Endothelial cell (in vitro differentiated cells): ENCODE measurements at places on chromosomes 2 and 18.

GRCh38 chr18:62452280-62452831, 70.5 kb upstream of the ZCCHC2 start:
- H3K4me3 ChIP-seq = no peak overlapping the region
- no peak overlapping the region for H3K27ac ChIP-seq
- peaks cover 3% of the 10 kb centered on the region for H3K27me3 ChIP-seq
- peaks cover 27% of the 10 kb centered on the region for H3K4me1 ChIP-seq

DNA sequence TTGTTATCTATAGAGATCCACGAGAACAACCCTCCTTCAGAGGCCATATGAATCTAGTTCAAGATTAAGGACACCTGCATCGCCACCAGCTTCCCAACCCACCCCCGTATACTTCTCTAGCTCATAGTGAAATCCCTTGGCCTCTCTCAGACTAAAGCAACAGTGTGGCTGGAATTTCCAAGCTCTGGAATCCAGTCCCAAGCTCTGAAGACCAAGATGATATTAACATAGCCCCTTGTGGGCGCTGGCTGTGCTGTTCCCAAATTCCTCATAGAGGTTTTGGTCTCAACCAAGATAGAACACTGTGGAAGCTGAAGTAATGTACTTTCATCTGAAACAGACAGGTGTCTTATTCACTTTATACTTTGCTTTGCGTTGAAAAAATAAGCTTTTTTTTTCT, 139.6 kb downstream of the MAP2 start:
- H3K4me1 ChIP-seq = peaks cover 3% of the 10 kb centered on the region
- H3K4me3 ChIP-seq = no peak overlapping the region
- no peak for DNase-seq
- no peak overlapping the region for H3K27ac ChIP-seq
- H3K36me3 ChIP-seq = no peaks in the 10 kb centered on the region

DNA sequence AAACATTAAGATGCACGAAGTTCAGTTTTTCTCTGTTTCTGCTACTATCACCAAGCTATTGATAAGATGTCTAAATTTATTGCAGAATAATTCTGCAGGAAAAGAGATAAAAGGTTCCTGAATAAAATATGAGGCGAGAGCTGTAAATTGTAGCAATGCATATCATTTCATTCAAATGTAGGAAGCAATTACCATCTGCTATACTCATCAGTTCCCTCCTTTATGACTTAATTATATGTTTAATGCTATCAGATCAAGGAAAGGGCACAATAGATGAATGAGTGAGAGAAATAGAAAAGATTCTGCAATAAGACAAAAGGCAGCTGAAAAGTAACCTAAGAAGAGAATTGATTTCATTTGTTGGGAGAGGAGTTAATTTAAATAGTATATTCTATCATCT, 108.2 kb upstream of the GALNT5 start:
- H3K36me3 ChIP-seq = no peaks in the 10 kb centered on the region
- DNase-seq = no peak
- H3K4me3 ChIP-seq = no peak overlapping the region
- no peaks in the 10 kb centered on the region for H3K4me1 ChIP-seq
- no peak overlapping the region for H3K27ac ChIP-seq

DNA sequence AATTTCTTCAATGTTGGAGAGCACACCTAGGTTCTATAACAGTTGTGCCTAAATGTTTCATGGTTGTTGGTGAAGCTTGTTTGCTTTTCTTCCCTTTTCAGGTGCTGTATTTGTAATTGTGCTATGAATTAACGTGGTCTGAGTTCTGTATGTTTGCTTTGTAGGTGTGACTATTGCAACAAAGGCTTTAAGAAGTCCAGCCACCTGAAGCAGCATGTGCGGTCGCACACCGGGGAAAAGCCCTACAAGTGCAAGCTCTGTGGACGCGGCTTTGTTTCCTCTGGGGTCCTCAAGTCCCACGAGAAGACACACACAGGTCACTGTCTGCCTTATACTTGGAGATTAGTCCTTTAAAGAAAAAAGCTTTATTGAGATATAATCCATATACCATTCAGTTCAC, 91.2 kb downstream of the ZNF236 start:
- H3K27me3 ChIP-seq = peaks cover 2% of the 10 kb centered on the region
- H3K4me1 ChIP-seq = no peaks in the 10 kb centered on the region
- no peak for DNase-seq
- no peak overlapping the region for H3K4me3 ChIP-seq
- peaks cover 9% of the 10 kb centered on the region for H3K36me3 ChIP-seq

DNA sequence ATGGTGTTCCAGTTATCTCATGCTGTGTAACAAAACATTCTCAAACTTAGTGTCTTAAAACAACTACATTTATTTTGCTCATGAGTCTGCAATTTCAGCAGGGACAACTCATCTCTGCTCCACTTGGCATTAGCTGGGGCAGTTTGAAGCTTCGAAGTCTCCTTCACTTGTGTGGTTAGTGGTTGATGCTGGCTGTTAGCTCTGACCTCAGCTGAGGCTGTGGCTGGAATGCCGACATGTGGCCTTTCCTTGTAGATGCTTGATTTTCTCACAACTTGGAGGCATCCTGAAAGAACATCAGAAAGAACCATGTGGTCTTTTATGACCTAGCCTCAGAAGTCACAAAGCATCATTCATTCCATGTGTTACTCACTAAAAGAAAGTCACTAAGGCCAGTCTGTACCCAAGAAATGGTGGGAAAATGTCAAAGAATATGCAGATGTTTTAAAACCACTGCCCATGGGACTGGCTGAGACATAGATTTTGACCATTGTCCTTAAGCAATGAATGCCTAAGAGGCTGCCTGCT, 3.8 kb upstream of the TMSB10 start:
- H3K27me3 ChIP-seq = peaks cover 14% of the 10 kb centered on the region
- peaks cover 8% of the 10 kb centered on the region for H3K4me1 ChIP-seq
- no peak for DNase-seq
- H3K4me3 ChIP-seq = no peak overlapping the region
- H3K36me3 ChIP-seq = peaks cover 8% of the 10 kb centered on the region

DNA sequence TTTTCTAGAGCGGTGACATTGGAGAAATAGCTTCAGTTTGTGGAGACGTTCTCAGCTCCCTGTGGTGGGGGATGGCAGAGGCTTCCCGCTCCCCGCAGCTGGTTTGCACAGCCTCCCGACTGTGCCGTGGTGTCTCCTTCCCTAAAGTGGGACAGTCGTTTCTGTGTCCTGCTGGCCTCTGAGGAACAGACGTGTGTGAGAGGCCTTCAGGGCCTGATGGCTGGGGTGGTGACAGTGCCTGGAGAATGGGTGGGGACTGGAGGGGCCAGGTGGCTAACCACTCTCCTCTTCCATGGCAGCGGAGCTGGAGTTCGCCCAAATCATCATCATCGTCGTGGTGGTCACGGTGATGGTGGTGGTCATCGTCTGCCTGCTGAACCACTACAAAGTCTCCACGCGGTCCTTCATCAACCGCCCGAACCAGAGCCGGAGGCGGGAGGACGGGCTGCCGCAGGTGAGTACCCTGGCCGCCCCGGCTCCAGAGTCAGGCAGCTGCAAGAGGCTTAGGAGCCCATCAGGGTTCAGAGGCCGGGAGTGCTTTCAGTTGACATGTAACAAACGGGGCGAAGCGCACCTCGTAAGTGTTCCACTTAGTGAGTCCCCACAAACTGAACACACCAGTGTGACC, 105.4 kb downstream of the FAM210A start:
- peaks cover 15% of the 10 kb centered on the region for H3K27me3 ChIP-seq
- H3K4me3 ChIP-seq = peak overlapping the region; percentile 28
- peak overlapping the region; percentile 21 for H3K27ac ChIP-seq
- DNase-seq = no peak
- peaks cover 4% of the 10 kb centered on the region for H3K4me1 ChIP-seq

DNA sequence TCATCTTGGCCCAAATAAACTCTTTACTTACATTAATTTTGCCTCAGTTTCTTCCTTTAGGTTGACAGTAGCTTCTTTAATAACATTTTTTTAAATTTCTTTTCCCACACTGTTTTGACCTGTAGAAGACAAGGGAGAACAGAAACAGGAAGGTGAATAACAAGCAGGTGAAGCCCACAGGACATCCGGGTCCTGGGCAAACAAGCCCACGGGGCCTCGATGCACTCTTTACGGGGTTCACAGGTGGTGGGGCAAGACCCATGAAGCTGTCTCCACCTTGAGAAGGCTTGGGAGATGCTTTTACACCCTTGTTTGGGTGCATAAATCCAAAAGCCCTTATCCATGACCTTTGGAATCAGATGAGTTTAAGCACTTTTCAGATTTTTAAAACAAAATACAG, 301.0 kb upstream of the MGAT5 start:
- H3K4me3 ChIP-seq = no peak overlapping the region
- peaks cover 3% of the 10 kb centered on the region for H3K4me1 ChIP-seq
- no peaks in the 10 kb centered on the region for H3K36me3 ChIP-seq
- no peak overlapping the region for H3K27ac ChIP-seq
- H3K27me3 ChIP-seq = peaks cover 1% of the 10 kb centered on the region

DNA sequence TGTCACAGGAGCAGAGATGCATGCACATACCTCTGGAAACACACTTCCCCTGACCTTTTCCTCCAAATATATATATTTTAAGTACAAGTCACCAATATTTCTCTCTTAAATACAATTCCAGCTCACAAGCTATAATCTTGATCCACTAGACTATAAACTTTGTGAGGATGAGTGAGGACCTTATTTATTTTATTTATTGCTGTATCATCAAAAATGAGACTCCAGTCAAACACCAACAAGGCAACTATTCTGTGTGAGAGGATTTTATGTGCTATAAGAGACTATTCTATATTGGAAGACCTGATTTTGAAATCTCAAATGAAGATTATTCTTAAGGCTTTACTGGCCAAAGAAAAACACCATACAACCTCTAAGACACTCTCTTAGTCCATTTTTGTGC, 1352.2 kb downstream of the SUCLG1 start:
- H3K27ac ChIP-seq = no peak overlapping the region
- no peak for DNase-seq
- H3K36me3 ChIP-seq = no peaks in the 10 kb centered on the region
- no peak overlapping the region for H3K4me3 ChIP-seq

GRCh38 chr2:133312038-133312729, 256.1 kb downstream of the NCKAP5 start:
- H3K27me3 ChIP-seq = no peaks in the 10 kb centered on the region
- DNase-seq = no peak
- H3K36me3 ChIP-seq = no peaks in the 10 kb centered on the region
- H3K27ac ChIP-seq = no peak overlapping the region
- no peaks in the 10 kb centered on the region for H3K4me1 ChIP-seq

GRCh38 chr2:97701186-97701585, 12.2 kb upstream of the ZAP70 start:
- H3K36me3 ChIP-seq = no peaks in the 10 kb centered on the region
- no peak overlapping the region for H3K27ac ChIP-seq
- no peak for DNase-seq
- peaks cover 9% of the 10 kb centered on the region for H3K4me1 ChIP-seq
- no peaks in the 10 kb centered on the region for H3K27me3 ChIP-seq

GRCh38 chr18:50143294-50143693, 51.7 kb downstream of the MYO5B start:
- no peak overlapping the region for H3K27ac ChIP-seq
- no peak for DNase-seq
- peaks cover 1% of the 10 kb centered on the region for H3K4me1 ChIP-seq
- H3K4me3 ChIP-seq = no peak overlapping the region
- H3K27me3 ChIP-seq = peaks cover 2% of the 10 kb centered on the region
- H3K36me3 ChIP-seq = no peaks in the 10 kb centered on the region

- H3K27ac ChIP-seq = peak overlapping the region; percentile 97
- peaks cover 7% of the 10 kb centered on the region for H3K27me3 ChIP-seq
- peak overlapping the region; percentile 97 for H3K4me3 ChIP-seq
- H3K4me1 ChIP-seq = peaks cover 5% of the 10 kb centered on the region
- peak; percentile 36 for DNase-seq
- H3K36me3 ChIP-seq = peaks cover 4% of the 10 kb centered on the region
Measured at GRCh38 chr18:57621246-57621604, 411 bp downstream of the NARS1 start.

DNA sequence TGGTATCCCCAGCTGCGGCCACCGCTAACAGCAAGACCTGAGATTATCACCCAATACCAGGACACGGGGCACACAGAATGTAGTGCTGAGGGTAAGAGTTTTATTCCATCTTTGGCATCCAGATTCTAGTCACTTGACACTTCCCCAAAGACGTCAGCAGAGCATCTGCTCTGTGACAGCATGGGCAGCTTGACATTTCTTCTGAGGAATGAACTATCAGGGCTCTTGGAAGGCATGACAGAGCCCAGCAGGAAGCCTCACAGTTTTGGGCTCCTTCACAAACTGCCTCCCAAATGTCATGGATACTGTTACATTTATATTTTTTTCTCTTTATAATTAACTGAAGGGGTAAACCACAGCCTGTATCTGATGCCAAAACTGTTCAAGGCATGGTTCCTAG, 1010.7 kb downstream of the TDRD15 start:
- no peaks in the 10 kb centered on the region for H3K27me3 ChIP-seq
- DNase-seq = no peak
- H3K27ac ChIP-seq = no peak overlapping the region
- H3K4me3 ChIP-seq = no peak overlapping the region
- peaks cover 3% of the 10 kb centered on the region for H3K4me1 ChIP-seq

DNA sequence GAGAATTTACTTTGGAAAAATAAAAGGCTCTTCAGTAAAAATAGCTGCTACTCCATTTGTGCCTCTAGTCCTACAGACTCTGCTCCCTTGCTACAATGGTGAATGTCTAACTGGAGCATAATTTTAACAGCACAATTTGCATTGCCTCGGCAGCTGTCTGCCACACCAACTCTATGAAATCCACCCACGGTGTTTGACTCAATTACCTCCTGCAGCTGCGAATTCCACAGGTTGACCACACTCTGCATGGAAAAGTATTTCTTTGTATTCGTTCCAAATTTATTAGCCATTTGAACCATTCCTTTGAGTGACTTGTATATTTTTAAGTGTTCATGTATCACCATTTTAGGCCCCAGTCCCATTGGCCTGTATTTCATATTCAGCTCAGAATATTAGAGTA, 182.1 kb upstream of the CCDC68 start:
- no peak overlapping the region for H3K4me3 ChIP-seq
- H3K4me1 ChIP-seq = no peaks in the 10 kb centered on the region
- no peak overlapping the region for H3K27ac ChIP-seq
- H3K27me3 ChIP-seq = no peaks in the 10 kb centered on the region

GRCh38 chr18:74942319-74942910, 266.5 kb downstream of the PTGR3 start:
- H3K4me1 ChIP-seq = peaks cover 3% of the 10 kb centered on the region
- no peak for DNase-seq
- no peak overlapping the region for H3K27ac ChIP-seq
- H3K36me3 ChIP-seq = no peaks in the 10 kb centered on the region
- H3K27me3 ChIP-seq = peaks cover 2% of the 10 kb centered on the region
- H3K4me3 ChIP-seq = no peak overlapping the region

GRCh38 chr2:12773586-12774394, 57.1 kb downstream of the TRIB2 start:
- peaks cover 3% of the 10 kb centered on the region for H3K4me1 ChIP-seq
- H3K27ac ChIP-seq = no peak overlapping the region
- H3K27me3 ChIP-seq = peaks cover 3% of the 10 kb centered on the region
- no peak for DNase-seq
- H3K4me3 ChIP-seq = no peak overlapping the region
- H3K36me3 ChIP-seq = no peaks in the 10 kb centered on the region

DNA sequence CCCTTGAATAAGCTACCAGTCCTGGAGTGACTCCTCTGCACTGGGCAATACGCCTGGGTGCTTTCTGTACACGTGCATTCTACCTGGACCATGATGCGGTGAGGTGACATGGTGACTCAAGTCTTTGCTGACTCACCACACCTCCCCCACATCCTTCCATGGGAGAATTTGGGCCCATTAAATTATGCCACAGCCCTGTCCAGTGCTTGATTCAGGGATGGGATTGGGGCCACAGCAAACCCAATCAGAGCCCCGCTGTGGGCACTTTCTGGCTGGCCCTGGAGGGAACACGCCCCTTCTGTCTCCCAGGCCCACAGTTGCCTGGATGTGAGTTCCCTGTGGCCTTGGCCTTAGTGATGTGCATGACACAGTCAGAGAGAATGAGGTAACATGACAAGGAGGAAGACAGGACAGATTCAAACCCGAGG, 86.9 kb downstream of the LRRC30 start:
- H3K4me3 ChIP-seq = no peak overlapping the region
- peaks cover 3% of the 10 kb centered on the region for H3K27me3 ChIP-seq
- no peak for DNase-seq
- peaks cover 14% of the 10 kb centered on the region for H3K4me1 ChIP-seq
